Activated CD8-positive, alpha-beta memory T cell treated with anti-CD3 and anti-CD28 coated beads, Interleukin-2, amount 10 ng/mL, durations not matched to agents 7 days and 5 days (primary cell): ENCODE measurements at places on chromosomes 2 and 18.

- no peak overlapping the region for H3K4me3 ChIP-seq
- peak; percentile 43 for DNase-seq
- H3K36me3 ChIP-seq, result peaks cover 24% of the 10 kb centered on the region
- peaks cover 53% of the 10 kb centered on the region for H3K4me1 ChIP-seq
- no peaks in the 10 kb centered on the region for H3K27me3 ChIP-seq
These were observed 27.2 kb downstream of the PPP3R1 start for GRCh38 chr2:68225119-68225632.

DNA sequence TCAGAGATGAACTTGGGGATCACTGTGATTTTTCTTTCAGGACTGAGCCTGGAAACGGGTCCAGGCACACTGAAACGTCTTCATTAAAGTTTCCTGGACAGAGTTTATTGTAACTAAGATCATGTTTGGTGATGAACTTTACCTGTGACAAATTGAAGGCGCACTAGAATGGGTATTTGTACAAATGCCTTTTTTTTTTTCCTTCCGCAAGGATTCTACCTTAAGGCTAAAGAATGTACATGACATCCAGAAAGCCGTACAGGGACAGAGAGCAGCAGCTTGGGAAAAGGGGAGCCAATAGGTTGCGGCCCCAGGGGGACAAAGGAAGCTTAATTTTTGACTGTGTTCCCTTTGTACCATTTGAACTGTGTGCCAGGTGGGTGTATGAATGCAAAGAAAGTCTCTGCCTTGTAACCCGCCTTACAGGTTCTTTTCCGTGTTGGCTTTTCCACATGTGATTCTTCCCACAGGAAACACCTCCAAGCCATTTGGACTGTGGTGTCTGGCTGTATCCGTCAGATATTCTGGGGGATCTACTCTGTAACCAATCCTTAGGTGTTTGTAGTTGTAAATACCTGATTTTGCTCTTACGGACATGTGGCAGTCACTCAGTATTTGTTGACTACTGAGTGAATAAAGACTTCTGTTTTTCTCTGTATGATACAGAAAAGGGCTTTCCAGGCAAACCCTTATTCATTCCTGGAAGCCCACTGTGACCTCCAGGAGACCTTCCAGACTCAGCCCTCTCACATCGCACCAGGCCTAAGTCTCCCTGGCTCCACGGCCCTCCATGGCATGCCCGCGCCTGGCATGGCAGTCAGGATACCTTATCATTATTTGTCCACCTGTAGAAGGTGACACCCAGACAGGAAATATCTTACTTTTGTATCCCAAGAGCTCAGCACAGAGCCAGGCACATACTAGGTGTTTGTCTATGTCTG lies 1.1 kb downstream of the LRRFIP1 start:
- H3K27ac ChIP-seq, result no peak overlapping the region
- H3K4me3 ChIP-seq, result peak overlapping the region; percentile 60
- peaks cover 56% of the 10 kb centered on the region for H3K27me3 ChIP-seq
- no peaks in the 10 kb centered on the region for H3K36me3 ChIP-seq
- no peak for DNase-seq

DNA sequence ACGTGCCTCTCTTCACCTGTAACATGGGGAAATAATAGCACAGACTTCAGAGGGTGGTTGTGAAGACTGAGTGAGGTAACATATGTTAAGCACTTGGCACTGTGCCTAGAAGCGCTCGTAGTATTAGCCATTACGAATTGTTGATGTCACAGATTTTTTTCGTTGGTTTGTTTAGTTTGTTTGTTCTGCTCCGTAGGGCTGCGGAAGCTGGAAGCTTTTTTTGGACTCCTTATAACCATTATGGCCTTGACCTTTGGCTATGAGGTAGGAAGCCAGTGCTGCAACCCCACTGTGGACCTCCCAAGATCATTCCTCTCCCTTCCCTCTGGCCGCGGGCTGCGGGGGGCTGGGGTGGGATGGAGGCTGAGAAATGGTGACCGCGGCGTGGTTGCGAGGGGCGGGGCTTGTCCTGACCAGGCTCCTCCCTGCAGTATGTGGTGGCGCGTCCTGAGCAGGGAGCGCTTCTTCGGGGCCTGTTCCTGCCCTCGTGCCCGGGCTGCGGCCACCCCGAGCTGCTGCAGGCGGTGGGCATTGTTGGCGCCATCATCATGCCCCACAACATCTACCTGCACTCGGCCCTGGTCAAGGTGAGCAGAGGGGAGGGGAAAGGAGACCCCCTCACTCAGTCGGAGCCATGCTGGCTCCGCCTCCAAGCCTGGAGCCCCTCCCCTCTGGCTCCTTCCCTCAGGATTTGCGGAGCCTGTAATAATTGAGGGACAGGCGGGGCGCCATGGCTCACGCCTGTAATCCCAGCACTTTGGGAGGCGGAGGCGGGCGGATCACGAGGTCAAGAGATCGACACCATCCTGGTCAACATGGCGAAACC lies 5.5 kb downstream of the SLC11A1 start:
- no peaks in the 10 kb centered on the region for H3K4me1 ChIP-seq
- no peak for DNase-seq
- H3K27me3 ChIP-seq, result peaks cover 9% of the 10 kb centered on the region
- no peak overlapping the region for H3K4me3 ChIP-seq

- no peak overlapping the region for H3K27ac ChIP-seq
- H3K4me3 ChIP-seq, result no peak overlapping the region
- H3K27me3 ChIP-seq, result peaks cover 7% of the 10 kb centered on the region
- H3K4me1 ChIP-seq, result peaks cover 9% of the 10 kb centered on the region
These were observed 15.2 kb upstream of the REV1 start for GRCh38 chr2:99504844-99505584.

- H3K4me1 ChIP-seq, result peaks cover 20% of the 10 kb centered on the region
- H3K36me3 ChIP-seq, result no peaks in the 10 kb centered on the region
- H3K27ac ChIP-seq, result no peak overlapping the region
- H3K4me3 ChIP-seq, result no peak overlapping the region
These were observed 18.4 kb upstream of the HPCAL1 start for GRCh38 chr2:10284108-10284870.

- no peak overlapping the region for H3K4me3 ChIP-seq
- no peaks in the 10 kb centered on the region for H3K4me1 ChIP-seq
- no peaks in the 10 kb centered on the region for H3K27me3 ChIP-seq
These were observed 355.2 kb upstream of the TRIB2 start for GRCh38 chr2:12361506-12361905.

- H3K27me3 ChIP-seq, result peaks cover 16% of the 10 kb centered on the region
- no peaks in the 10 kb centered on the region for H3K36me3 ChIP-seq
- H3K27ac ChIP-seq, result no peak overlapping the region
- no peaks in the 10 kb centered on the region for H3K4me1 ChIP-seq
- no peak for DNase-seq
These were observed 167.7 kb downstream of the ACTR3 start for GRCh38 chr2:114057638-114058037.

DNA sequence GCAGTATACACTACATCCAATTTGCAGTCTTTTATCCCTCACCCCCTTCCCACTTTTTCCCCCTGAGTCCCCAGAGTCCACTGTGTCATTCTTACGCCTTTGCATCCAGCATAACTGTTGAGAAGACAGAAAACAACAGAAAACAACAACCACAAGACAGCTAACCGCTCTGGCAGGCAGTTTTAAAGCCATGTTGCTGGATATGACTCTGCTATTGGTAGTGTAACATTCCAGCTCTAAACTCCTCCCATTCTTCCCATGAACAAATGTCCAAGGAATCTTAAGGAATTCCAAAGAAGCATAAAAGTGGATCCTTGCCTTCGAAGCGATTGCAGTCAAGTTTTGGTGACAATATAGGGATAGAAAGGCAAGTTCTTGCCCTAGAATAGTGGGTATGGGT lies 599.1 kb downstream of the NYAP2 start:
- H3K4me1 ChIP-seq, result no peaks in the 10 kb centered on the region
- H3K27me3 ChIP-seq, result no peaks in the 10 kb centered on the region
- DNase-seq, result no peak
- H3K4me3 ChIP-seq, result no peak overlapping the region
- H3K36me3 ChIP-seq, result no peaks in the 10 kb centered on the region
- no peak overlapping the region for H3K27ac ChIP-seq

DNA sequence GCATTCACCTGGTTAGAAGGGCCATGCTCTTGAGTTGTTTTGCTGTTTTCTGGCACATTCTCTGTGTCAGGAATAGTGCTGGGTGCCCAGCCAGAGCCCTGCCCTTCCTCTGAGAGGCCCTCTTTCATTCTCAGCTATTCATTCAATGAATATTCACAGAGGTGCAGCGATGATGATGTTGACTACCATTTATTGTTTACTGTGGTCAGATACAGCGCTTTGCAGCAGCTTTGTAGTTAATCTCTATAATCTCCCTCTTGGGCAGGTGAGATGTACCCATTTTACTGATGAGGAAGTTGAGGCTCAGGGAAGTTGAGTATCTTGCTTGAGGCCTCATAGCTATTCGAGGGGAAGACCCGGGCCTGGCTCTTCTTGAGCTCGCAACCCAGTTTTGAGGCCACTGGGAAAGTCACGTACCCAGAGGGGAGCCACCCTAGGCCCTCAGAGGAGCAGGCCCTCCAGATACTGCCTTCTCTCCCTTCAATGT lies 9.9 kb downstream of the INHBB start:
- no peak overlapping the region for H3K4me3 ChIP-seq
- DNase-seq, result no peak
- H3K27me3 ChIP-seq, result peaks cover 5% of the 10 kb centered on the region
- H3K27ac ChIP-seq, result no peak overlapping the region
